Activated CD8-positive, alpha-beta memory T cell treated with anti-CD3 and anti-CD28 coated beads, Interleukin-2, amount 50 U/mL, for 4 hours (primary cell): ENCODE measurements at places on chromosomes 12 and 14.
A peak's percentile ranks its signal among the peaks of the same experiment; 100 is the strongest.

DNA sequence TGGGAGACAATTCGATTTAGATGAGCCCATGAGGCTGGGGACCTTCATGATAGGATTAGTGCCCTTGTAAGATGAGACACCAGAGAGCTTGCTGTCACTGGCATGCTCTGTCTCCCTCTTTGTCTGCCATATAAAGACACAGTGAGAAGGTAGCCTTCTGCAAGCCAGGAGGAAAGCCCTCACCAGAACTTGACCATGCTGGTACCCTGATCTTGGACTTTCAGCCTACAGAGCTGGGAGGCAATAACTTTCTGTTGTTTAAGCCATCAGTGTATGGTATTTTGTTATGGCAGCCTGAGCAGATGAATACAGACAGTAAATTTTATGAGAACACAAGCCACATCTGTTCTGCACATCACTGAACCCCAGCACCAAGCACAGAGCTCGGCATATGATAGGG is 38.1 kb upstream of the RASSF3 start:
- no peak for DNase-seq

DNA sequence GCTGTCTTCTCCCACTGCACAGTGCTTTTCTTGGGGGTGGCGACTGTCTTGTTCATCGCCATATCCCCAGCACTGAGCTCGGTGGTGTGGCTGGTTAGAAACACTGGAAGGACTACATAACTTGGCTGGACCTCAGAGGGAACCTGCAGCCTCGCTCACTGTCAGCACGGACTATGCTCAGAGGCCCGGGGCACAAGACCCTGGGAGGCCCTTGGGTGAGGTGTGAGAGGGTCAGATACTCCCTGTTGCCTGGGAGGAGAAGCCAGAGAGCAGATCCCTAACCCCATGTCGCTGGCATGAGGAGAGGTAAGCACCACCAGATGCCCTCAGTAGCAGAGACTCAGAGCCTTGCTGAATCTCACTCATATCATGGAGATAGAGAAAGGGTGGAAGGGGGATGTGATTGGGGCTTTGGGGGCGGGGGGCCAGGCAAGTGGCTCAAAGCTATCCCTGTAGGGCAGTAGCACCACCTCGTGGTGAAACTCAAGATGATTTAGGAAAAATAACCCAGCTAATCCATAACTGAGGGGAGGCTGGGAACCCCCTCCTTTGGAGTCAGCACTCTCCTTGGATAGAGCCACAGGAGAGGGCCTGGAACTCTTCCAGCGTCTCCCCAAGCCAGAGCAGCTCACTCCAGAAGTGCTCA is 18.7 kb upstream of the HDAC7 start:
- peak; percentile 43 for DNase-seq

- no peak for DNase-seq
Observed at GRCh38 chr12:18479256-18479655, 217.9 kb downstream of the PIK3C2G start.

GRCh38 chr12:98737322-98737712 is 92.2 kb downstream of the APAF1 start:
- DNase-seq: no peak

DNA sequence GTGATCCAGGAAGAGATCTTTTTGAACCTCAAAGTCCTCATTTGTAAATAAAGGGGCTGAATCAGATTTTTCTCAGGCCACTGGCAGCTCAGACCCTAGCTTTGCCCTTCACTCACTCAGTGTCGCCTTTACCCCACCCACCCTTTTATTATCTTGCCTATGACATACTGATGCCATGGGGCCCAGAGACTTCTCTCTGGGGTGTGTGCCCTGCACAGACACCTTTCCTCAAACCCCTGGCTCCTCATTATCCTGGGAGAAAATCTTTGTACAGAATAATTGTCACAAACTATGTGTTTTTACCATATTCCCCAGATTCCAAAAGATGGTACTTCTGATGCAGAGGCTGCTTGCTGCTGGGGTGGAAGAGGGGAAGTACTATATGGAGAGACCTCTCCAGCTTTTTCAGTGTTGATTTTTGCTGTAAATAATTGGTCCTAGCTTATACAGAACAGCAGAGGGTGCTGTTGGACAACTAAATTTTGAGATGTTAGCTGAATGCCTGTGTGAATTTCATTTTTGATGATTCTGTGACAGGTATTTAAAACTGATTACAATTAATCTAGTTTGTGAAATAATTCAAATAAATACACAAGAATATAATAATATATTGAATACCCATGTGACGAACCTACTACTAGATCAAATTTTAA is 53.9 kb upstream of the DCD start:
- DNase-seq: no peak

DNA sequence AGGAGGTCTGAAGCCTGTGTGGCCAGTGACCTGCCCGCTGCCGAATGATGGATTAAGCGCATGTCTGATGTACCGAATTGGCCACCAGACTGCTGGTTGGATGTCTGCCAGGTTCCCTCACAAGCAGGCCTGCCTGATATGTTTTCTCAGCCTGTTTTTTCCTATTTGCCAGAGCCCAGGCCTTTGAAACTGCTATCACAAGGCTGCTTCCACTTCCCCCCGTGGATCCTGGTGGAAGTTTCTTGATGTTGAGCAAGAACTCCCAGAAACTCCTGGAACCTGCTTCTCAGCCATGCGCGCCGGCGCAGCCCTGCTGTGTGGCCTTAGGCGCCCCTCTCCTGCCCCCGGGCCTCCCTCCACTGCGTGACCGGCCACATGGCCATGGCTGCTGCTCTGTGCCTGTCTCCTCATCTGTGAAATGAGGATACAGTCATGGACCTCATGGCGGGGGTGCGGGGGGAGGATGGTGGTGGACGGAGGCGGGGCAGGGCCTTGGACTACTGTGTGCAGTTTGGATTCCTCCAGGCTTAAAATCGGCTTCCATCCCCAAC is 56.6 kb downstream of the CALM1 start:
- DNase-seq: no peak
